Aorta (tissue), 5 donors: ENCODE measurements at places on chromosomes 5 and 9. TPM values are rescaled to one million over a fixed set of nuclear protein-coding genes. Genes with fewer than 3 reads are reported as not detected.

Gene IL31RA
- total RNA-seq, result 3.7 TPM

Gene INSL4
- total RNA-seq, result not detected

Gene FCN2
- not detected for total RNA-seq

- no peaks in the 10 kb centered on the region for H3K27me3 ChIP-seq
- no peak for DNase-seq
- peaks cover 1% of the 10 kb centered on the region for H3K36me3 ChIP-seq
- H3K4me1 ChIP-seq, result no peaks in the 10 kb centered on the region
- H3K27ac ChIP-seq, result no peak overlapping the region
Observed at GRCh38 chr5:69292306-69292705, 40.3 kb downstream of the CCDC125 start.

DNA sequence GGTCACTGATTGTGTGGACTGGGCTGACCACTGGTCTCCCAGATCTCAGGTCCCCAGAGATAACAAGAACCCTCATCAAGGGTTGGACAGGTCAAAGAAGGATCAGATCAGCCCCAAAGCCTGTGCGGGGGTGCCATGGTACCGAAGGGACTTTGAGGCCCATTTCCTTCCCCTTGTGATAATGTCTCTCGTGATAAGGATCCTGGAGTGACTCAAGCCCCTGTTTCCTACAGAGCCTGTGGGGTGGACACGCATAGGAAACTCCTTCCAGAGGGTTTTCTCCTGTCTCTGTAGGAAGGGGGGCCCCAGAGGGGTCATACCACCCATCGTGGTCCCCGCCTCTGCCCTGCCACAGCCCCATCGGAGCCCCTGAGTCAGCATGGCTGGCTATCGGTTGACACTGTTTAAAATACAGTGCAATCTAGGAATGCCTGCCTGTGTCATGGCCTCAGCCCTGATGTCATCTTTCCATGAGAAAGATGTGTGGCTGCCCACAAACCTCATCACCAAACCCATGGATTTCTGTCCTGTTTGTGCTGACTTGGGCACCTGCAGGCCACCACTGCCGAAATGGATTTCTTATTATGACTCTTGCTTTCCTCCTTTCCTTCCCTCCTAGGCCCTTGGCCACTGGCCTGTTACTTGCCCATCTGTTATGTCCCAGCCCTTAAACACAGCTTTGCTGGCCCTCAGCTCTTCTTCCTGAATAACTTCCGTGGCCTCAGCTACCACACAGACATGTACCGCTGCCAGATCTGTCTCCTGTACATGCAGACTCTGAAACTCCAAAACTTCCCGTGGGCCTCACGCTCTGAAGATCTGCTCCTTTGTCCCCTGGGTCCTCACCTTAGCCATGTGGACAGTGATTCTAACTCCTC, 2.9 kb upstream of the CSF2 start:
- H3K4me1 ChIP-seq, result no peaks in the 10 kb centered on the region
- H3K27ac ChIP-seq, result no peak overlapping the region
- DNase-seq, result no peak
- H3K36me3 ChIP-seq, result no peaks in the 10 kb centered on the region
- no peaks in the 10 kb centered on the region for H3K27me3 ChIP-seq

DNA sequence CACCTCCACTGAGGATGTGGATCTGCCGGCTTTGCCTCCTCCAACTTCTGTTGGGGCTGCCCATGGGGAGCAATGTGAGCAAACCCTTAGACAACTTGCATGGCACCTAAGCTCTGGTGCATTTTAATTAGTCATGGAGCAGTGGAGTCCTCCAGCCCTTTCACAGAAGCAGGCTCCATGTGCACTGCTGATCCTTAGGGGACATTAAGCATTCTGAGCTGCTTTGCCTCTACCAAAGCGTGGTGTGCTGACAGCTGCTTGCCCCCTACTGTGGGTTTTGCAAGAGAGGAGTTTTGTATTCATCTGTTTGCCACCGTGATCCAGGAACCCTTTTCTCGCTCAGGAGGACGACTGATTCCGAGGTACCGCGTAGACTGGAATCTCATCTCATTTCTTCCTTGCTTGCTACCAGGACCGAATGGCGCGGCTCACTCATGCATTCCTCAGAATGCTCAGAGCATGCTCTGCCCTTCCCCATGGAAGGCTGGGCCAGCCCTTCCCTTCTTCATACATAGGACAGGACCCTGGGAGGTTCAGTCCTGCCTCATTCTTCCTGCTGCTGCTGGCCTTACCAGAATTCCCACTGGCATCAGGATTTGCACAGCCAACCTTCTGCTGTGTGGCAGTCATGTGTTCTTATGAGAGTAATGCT, 432.5 kb downstream of the GADD45G start:
- no peak overlapping the region for H3K4me3 ChIP-seq

DNA sequence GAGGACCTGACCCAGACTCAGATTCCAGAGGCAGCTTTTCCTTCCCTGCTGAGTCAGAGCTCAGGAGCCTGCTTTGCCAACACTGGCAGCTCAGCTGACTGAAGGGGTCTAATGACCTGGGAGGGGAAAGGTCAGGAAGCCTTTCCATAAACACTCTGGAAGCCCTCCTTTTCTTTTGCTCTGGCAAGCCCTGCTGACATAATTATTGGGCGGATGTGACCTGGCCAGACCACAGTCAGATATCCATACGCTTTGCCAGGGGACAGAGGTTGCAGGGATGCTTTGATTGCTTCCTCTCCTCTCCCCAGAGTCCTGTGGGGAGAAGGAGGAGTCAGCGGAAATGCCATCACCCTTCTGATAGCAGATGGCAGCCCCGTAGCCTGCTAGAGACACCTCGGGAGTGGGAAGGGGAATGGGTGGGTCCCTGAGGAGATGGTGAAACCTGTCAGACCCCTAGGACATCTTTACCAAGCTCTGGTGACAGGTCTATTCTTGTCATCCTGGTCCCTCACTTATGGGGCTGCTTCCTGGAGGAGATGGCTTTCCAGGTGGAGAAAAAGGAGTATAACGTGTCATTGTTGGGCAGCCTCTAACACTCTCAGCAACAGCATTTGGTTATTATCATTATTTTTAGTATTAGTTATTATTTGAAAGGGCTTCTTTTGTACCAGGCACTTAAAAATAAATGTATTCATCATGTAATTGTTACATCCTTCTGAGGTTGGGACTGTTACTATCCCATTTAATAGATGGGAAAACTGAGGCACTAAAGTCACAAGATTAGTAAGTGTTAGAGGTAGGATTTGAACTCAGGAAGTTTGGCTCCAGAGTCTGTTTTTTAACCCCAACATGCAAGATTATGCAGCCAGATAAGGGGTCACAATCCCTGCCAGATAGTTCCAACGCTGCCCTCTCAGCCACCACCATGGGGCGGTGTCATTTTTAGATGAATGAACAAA, 11.6 kb downstream of the COL27A1 start:
- no peaks in the 10 kb centered on the region for H3K4me1 ChIP-seq
- H3K4me3 ChIP-seq, result no peak overlapping the region
- H3K36me3 ChIP-seq, result no peaks in the 10 kb centered on the region

DNA sequence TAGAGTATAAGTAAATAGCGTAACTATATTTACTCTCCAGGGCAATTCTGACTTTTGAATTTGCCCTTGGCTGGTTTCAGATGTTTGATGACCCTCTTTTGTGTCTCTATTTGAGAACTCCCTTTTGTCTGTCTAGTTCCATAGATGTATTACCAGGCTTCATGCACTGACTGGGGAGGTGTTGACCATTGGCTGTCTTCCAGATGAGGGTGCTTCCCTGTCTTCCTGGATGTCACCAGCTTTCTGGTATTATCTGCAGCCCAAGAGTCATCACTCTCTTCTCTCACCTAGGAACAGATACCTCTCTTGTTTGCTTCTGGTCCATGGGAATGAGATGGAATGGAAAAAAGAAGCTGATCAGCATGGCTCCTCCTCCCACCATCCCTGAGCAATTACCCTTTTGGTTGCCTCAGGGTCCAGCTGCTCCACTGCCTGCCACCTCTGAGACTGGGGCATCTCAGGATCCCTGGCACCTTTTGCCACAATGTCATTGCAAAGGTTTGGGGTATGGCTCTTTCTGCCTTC, 58.7 kb upstream of the TMED7 start:
- DNase-seq, result no peak
- no peak overlapping the region for H3K4me3 ChIP-seq
- no peak overlapping the region for H3K27ac ChIP-seq
- no peaks in the 10 kb centered on the region for H3K36me3 ChIP-seq
- H3K27me3 ChIP-seq, result no peaks in the 10 kb centered on the region

DNA sequence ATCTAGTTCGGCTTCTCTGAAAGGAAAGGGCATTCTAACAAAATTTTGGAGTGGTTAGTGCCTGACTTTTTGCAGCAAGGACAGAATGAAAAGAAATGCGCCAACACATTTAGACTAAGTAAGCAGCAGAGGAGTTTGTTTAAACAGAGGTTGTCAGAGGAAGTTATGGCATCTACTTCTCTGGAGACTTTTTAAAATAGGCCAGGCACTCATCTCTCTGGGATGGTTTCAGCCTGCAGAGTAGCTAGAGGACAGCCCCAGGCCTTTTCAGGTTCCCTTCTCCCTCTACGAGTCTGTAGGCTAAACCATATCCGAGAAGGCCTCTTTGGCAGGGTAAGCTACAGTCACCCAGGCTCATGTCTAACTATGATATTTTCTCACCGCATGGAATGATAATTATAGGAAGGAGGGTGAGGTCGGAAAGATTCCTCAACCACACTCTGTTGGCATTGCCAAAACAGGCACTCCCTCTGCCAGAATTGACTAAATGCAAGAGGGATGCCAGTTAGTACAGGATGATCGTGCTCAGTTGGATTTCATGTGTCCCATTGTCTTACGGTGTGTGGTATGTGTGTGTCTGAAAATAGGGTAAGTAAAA, 1.4 kb upstream of the CTXN3 start:
- no peak overlapping the region for H3K4me3 ChIP-seq
- H3K36me3 ChIP-seq, result no peaks in the 10 kb centered on the region
- H3K27me3 ChIP-seq, result no peaks in the 10 kb centered on the region
- DNase-seq, result no peak
- H3K27ac ChIP-seq, result no peak overlapping the region
